Activated CD4-positive, alpha-beta T cell treated with anti-CD3 and anti-CD28 coated beads for 36 hours (primary cell): ENCODE measurements at places on chromosomes 3 and 15. TPM values are rescaled to one million over a fixed set of nuclear protein-coding genes. Genes with fewer than 3 reads are reported as not detected.

Gene ARHGEF26
- total RNA-seq, result 0.16 TPM

- H3K4me3 ChIP-seq, result no peak overlapping the region
- peaks cover 29% of the 10 kb centered on the region for H3K4me1 ChIP-seq
- H3K36me3 ChIP-seq, result peaks cover 54% of the 10 kb centered on the region
- no peak for DNase-seq
These were observed 11.5 kb downstream of the TLR9 start for GRCh38 chr3:52213901-52214300.

Gene RASGRF1
- total RNA-seq, result not detected

Gene LRRC31
- total RNA-seq, result not detected

- H3K27me3 ChIP-seq, result peaks cover 9% of the 10 kb centered on the region
- H3K36me3 ChIP-seq, result no peaks in the 10 kb centered on the region
- no peaks in the 10 kb centered on the region for H3K4me1 ChIP-seq
- no peak overlapping the region for H3K4me3 ChIP-seq
- no peak for DNase-seq
These were observed 11.7 kb upstream of the TRA2B start for GRCh38 chr3:185949515-185949914.

Gene BBX
- total RNA-seq, result 38.9 TPM

DNA sequence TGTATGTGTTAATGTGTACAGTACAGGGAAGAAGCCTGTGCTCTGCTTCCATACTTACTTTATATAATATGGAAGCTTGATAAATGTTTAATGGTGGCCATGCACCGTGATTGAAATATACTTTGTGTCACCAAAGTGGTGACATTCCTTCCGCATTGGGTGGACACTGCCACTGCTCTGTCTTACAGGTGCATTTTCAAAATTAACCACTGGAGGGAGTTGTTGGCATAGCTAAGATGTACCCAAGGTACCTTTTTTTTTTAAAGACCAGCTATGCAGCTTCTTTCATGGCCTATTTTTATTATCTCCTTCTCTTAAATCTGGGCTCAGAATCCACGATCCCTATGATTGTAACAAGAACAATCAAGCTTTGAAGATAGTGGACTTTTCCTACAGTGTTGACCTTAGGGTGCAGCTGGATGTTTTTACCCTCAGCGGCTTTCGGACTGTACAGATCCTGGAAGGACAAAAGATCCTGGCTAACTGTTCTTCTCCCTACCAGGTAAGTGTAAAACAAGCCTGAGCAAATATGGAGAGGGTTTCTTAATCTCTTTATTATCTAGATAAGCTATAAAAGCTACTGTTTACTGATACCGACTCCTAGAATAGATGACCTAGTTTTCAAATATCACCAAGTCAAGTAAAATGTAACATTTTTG lies 21.6 kb upstream of the PAK6 start:
- no peaks in the 10 kb centered on the region for H3K4me1 ChIP-seq
- peaks cover 43% of the 10 kb centered on the region for H3K36me3 ChIP-seq
- no peak overlapping the region for H3K27ac ChIP-seq

Gene HESX1
- 0.79 TPM for total RNA-seq

DNA sequence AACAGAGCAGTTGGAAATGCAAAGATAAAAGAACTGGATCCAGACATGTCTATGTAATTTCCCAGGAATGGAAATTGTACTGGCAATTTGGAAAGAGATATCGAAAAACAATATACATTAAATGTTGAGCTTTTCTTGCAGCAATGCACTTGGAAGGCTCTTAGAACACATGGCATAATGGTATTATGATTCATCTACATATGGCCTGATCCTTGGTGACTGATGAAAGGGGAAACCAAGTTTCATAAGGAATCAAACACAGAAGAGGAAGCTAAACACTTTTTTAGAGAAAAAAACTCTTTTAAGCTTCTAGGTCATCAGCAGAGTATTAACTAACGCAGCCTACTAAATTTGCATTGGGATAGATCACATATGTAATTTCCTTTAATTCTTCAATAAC lies 12.4 kb upstream of the GREM1 start:
- no peak overlapping the region for H3K27ac ChIP-seq
- H3K27me3 ChIP-seq, result peaks cover 24% of the 10 kb centered on the region

DNA sequence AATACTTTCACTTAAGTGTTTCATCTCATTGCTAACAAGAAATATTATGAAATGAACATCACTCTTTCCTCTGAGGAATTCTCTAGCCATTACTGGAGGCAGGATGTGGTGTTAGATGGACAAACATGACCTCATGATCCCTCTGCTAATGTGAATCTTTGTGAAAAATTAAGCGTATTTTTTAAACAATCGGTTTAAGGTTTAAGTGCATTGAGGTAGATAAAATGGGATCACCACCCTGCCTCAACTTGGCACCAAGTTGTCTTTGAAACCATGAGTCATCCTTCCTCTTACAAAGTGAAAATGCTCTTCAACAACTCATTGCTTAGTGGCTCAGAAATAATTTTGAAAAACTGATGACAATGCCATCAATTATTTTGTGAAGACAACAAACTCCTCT lies 76.0 kb upstream of the DCBLD2 start:
- H3K4me1 ChIP-seq, result peaks cover 5% of the 10 kb centered on the region
- no peaks in the 10 kb centered on the region for H3K36me3 ChIP-seq
- no peak overlapping the region for H3K27ac ChIP-seq
- H3K4me3 ChIP-seq, result no peak overlapping the region
- peaks cover 15% of the 10 kb centered on the region for H3K27me3 ChIP-seq
- DNase-seq, result no peak

Gene LRRIQ4
- 0.09 TPM for total RNA-seq

GRCh38 chr3:106013971-106014370 lies 145.2 kb upstream of the CBLB start:
- peaks cover 21% of the 10 kb centered on the region for H3K36me3 ChIP-seq
- no peak overlapping the region for H3K4me3 ChIP-seq
- DNase-seq, result peak; percentile 19
- peaks cover 50% of the 10 kb centered on the region for H3K4me1 ChIP-seq
- no peaks in the 10 kb centered on the region for H3K27me3 ChIP-seq

GRCh38 chr3:89098964-89099585 lies 8.3 kb upstream of the EPHA3 start:
- no peaks in the 10 kb centered on the region for H3K4me1 ChIP-seq
- no peaks in the 10 kb centered on the region for H3K36me3 ChIP-seq
- H3K4me3 ChIP-seq, result no peak overlapping the region

DNA sequence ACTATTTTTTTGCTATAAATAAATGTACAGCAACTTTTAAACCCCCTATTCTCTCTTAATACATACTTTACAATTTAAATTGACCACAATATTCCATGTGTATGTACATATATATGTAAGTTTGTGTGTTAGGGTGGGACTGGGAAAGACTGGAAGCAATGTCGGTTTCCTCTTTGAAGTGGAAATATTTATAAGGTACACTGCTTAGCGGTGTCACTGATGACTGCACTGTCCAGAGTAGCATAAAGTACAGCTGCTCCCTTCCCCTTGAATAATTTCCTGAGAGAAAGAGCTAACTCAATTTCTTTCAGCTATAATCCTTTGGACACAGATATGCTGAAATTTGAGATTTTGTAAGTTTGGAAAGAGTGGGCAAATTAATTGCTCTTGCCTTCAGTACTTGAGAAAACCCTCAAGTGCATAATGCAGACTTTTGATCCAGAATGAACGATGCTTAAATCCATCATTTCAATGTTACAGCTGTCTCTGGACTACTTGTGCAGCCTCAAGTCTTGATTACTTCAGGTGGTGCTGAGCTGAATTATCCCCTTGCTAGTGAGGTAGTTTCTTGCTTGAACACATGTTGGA lies 267.0 kb upstream of the CFAP20DC start:
- H3K27me3 ChIP-seq, result no peaks in the 10 kb centered on the region
- no peaks in the 10 kb centered on the region for H3K36me3 ChIP-seq
- no peak overlapping the region for H3K27ac ChIP-seq
- H3K4me1 ChIP-seq, result peaks cover 5% of the 10 kb centered on the region
- H3K4me3 ChIP-seq, result no peak overlapping the region

GRCh38 chr15:39878406-39878785 lies 41.7 kb downstream of the GPR176 start:
- no peak overlapping the region for H3K4me3 ChIP-seq
- peaks cover 4% of the 10 kb centered on the region for H3K27me3 ChIP-seq
- peaks cover 10% of the 10 kb centered on the region for H3K4me1 ChIP-seq
- no peaks in the 10 kb centered on the region for H3K36me3 ChIP-seq
- no peak overlapping the region for H3K27ac ChIP-seq

DNA sequence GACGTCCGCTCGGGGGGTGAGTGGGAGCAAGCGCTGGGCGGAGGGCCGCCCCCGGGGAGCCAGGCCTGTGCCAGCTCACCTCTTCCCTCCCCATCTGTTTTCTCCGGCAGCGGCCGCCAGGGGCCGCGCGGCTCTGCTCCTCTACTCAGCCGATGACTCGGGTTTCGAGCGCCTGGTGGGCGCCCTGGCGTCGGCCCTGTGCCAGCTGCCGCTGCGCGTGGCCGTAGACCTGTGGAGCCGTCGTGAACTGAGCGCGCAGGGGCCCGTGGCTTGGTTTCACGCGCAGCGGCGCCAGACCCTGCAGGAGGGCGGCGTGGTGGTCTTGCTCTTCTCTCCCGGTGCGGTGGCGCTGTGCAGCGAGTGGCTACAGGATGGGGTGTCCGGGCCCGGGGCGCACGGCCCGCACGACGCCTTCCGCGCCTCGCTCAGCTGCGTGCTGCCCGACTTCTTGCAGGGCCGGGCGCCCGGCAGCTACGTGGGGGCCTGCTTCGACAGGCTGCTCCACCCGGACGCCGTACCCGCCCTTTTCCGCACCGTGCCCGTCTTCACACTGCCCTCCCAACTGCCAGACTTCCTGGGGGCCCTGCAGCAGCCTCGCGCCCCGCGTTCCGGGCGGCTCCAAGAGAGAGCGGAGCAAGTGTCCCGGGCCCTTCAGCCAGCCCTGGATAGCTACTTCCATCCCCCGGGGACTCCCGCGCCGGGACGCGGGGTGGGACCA lies 632 bp upstream of the CRELD1 start:
- no peaks in the 10 kb centered on the region for H3K27me3 ChIP-seq
- peaks cover 29% of the 10 kb centered on the region for H3K4me1 ChIP-seq
- H3K27ac ChIP-seq, result peak overlapping the region; percentile 95
- H3K4me3 ChIP-seq, result peak overlapping the region; percentile 96
- peaks cover 10% of the 10 kb centered on the region for H3K36me3 ChIP-seq

Gene ITIH4
- total RNA-seq, result 6.5 TPM

DNA sequence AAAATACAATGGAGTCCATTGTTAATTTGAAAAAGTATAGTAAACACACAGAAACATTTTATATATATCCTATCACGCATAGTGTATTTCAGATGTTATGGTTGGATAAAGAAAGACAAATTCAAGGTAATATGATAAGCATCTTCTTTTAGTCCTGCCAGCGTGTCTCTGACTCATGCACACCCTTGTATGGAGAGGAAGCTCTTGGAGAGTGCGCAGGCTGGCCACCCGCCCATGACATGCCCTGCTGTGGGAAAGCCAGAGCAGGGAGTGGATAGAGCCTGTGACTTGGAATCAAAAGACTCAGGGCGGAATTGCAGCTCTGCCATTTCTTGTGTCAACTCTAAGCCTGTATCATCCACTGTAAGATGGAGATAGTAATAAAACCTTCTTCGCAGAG lies 23.0 kb upstream of the COPG1 start:
- H3K4me3 ChIP-seq, result no peak overlapping the region
- no peak overlapping the region for H3K27ac ChIP-seq
- H3K36me3 ChIP-seq, result no peaks in the 10 kb centered on the region
- H3K27me3 ChIP-seq, result no peaks in the 10 kb centered on the region
- peaks cover 20% of the 10 kb centered on the region for H3K4me1 ChIP-seq

GRCh38 chr15:90986790-90987507 lies 7.4 kb downstream of the PRC1 start:
- H3K4me3 ChIP-seq, result no peak overlapping the region
- DNase-seq, result no peak
- no peaks in the 10 kb centered on the region for H3K27me3 ChIP-seq
- H3K36me3 ChIP-seq, result peaks cover 31% of the 10 kb centered on the region
- peaks cover 26% of the 10 kb centered on the region for H3K4me1 ChIP-seq

GRCh38 chr3:161372321-161373260 lies 1.3 kb upstream of the SPTSSB start:
- H3K27ac ChIP-seq, result no peak overlapping the region
- H3K27me3 ChIP-seq, result peaks cover 27% of the 10 kb centered on the region
- no peaks in the 10 kb centered on the region for H3K36me3 ChIP-seq
- peaks cover 10% of the 10 kb centered on the region for H3K4me1 ChIP-seq
- H3K4me3 ChIP-seq, result peak overlapping the region; percentile 77

DNA sequence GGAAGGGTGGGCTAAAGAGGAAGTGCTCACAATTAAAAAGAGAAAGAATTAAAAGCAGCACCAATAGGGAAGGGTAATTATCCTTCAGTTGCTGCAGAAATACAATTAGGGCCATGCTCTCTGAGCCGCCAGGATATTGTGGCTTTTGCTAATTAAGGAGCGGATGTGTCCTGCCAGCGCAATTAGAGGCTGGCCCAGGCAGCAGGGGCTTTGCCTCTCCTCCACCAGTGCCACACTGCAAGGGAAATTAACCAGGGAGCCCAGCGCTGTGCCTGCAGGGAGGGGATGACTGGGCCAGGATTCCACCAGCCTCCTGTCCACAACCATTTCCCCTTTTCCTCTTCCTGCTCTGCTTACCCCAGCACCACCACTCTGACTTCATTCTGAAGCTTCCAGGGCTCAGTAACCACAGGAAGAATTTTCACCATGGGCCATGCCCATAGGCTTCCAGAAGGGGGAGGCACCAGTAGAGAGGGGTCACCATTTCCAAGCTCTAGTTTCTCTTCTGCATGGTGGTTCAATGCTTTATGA lies 10.4 kb upstream of the AEN start:
- H3K36me3 ChIP-seq, result no peaks in the 10 kb centered on the region
- peaks cover 6% of the 10 kb centered on the region for H3K4me1 ChIP-seq
- no peak overlapping the region for H3K27ac ChIP-seq

DNA sequence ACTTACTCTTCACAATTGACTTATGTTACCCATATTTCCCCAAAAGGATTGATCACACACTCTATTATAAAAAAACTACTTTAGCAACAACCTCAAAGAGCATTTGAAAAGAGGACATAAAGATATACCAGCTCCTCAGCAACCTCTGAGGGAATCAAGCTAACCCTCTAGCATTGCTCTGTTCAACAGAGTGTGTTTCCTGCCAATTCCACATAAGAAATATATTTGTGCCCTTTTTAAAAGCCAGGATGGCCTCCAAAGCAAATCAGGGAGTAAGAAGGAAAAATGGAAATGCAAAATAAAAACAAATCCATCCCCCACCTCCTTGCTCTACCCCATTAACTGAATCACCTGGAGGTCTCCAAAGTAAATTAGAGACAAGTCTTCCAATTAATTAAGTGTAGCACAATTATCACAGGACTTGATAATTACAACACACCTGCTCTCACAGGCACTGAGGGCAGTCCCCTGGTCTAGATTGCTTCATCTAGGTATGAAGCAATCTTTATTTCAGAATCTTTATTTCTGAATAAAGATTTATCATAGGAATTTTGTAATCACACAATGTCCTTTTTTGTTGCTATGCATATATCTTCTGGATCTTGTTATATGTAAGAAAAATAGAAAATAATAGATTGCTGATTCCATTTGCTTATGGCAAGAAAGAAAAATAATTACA lies 34.8 kb downstream of the GPR176 start:
- H3K27ac ChIP-seq, result no peak overlapping the region
- no peaks in the 10 kb centered on the region for H3K4me1 ChIP-seq
- no peaks in the 10 kb centered on the region for H3K36me3 ChIP-seq
- H3K27me3 ChIP-seq, result peaks cover 10% of the 10 kb centered on the region
- H3K4me3 ChIP-seq, result no peak overlapping the region
